ENCODE measurements at places on chromosomes 6 and 20. TPM values are rescaled to one million over a fixed set of nuclear protein-coding genes. Genes with fewer than 3 reads are reported as not detected.

GRCh38 chr6:12800120-12800519 is 83.6 kb downstream of the PHACTR1 start:
- no peaks in the 10 kb centered on the region for H3K36me3 ChIP-seq
- H3K4me3 ChIP-seq, result no peak overlapping the region
- no peaks in the 10 kb centered on the region for H3K4me1 ChIP-seq
- H3K27ac ChIP-seq, result no peak overlapping the region
- no peak for DNase-seq
- H3K27me3 ChIP-seq, result no peaks in the 10 kb centered on the region

GRCh38 chr6:1605004-1605892 is 4.5 kb upstream of the FOXC1 start:
- peaks cover 19% of the 10 kb centered on the region for H3K27me3 ChIP-seq
- DNase-seq, result peak; percentile 31
- H3K36me3 ChIP-seq, result no peaks in the 10 kb centered on the region
- no peak overlapping the region for H3K27ac ChIP-seq

- no peak for DNase-seq
- peaks cover 8% of the 10 kb centered on the region for H3K27me3 ChIP-seq
- H3K36me3 ChIP-seq, result no peaks in the 10 kb centered on the region
- no peak overlapping the region for H3K27ac ChIP-seq
- no peak overlapping the region for H3K4me3 ChIP-seq
- H3K4me1 ChIP-seq, result peaks cover 5% of the 10 kb centered on the region
These were observed 45.2 kb downstream of the MCUR1 start for GRCh38 chr6:13769034-13769654.

DNA sequence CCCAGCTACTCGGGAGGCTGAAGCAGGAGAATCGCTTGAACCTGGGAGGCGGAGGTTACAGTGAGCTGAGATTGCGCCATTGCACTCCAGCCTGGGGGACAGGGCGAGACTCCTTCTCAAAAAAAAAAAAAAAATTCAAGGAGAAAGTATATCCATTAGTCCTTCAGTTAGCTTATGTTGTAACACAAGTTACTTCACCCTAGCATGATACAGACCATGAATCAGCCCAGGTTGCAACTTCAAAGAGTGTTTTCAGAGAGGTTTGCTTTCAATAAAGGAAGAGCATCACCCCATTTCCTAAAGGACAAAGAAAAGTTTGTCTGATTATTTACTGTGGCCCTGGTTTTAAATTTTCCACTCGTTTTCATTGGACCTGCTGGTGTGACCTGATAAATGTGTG is 73.0 kb downstream of the SERAC1 start:
- peaks cover 15% of the 10 kb centered on the region for H3K36me3 ChIP-seq
- no peak for DNase-seq
- H3K27ac ChIP-seq, result no peak overlapping the region

Gene SNAI1
- total RNA-seq, result 26.4 TPM

Gene BCAS1
- total RNA-seq, result 0.05 TPM

Data from endothelial cell (in vitro differentiated cells).